ENCODE measurements at places on chromosomes 11 and 22.

DNA sequence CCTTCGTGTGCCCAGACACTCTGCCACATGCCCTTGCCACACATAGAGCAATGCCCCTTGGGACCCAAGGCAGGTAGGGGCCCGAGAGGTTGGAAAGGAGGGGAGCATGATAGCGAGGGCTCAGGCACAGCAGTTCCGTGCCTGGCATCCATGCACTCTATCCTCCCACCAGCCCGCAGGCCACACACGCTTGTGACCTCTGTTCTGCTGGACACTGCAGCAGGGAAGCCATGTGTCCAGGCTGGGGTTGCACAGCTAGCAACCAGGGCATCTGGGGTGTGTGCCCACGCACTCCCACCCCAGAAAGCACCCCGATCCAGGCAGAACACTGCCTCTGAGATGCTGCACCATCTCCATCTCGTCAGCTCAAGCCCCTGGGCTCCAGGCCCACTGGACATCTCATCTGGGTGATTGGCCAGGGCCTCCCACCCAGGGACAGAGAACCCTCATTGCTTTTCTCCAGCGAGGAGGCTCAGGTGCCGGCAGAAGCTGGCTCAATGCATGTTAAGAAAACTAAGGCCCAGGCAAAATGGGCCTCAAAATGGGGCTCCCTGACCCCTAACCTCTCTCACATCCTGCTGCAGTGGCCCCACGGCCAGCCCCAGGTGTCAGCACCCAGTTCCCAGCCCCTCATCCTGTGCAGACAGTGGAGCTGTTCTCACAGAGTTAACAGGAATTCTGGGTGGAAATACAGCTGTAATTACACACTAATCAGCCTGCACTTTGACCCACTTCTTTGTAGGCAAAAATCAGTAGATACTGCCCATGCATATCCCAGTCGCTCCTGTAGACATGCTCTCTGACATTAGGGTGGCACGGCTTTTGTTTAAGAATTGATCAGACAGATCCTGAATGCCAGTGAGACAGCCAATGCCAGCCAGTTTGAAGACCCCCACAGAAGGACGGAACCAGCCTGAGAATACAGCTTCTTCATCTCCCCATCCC, 173.9 kb upstream of the B3GAT1 start:
- DNase-seq = no peak

- no peak for DNase-seq
Observed at GRCh38 chr11:87039371-87039770, 1.6 kb downstream of the TMEM135 start.

DNA sequence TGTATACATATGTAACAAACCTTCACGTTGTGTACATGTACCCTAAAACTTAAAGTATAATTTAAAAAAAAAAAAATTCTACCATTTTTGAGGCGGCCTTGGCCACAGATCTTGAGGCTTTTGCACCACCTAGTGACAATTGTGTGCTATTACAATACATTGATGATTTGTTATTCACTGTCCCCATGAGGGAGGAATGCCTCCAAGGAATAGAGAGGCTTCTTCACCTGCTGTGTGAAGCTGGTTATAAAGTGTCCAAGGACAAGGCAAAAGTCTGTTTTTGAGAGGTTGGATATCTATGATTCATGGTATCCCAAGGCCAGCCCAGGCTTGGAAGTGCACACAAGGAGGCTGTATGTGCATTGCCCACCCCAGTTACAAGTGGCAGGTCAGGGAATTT, 30.7 kb downstream of the SLC22A25 start:
- peak; percentile 29 for DNase-seq

- no peak for DNase-seq
Observed at GRCh38 chr22:41327124-41327523, 25.8 kb downstream of the ZC3H7B start.

DNA sequence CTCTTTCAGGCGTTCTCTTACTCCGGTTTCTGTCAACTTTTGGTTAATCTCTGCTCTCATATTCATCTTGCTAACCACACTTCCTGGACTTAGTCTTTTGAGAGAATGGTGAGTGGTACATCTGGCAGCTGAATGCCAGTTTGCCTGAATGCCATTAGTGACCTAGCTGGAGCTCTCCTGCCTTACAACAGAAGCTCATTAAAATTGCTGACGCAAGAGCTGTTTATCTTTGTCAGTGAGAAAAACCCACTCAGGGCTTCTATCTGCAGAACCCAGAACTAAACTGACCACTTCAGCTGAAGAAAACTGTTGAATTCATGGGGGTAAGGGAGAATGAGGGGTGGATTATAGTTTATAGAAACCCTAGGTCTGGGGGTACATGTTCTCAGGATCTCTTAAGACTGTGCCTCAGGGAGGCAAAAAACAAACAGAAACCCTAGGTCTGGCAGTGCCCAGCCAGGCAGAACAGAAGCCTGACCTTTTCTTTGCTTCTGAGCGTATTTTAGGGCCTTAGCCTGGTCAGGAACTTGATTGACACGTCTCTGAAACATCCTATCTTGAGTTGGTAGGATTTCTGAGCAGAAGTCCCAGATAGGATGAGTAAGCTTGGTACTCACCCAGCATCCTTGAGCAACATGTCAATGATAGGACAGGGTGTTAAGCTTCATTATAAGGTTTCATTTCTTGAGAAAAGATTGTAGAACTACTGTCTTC, 52.8 kb upstream of the YWHAH start:
- DNase-seq = peak; percentile 32

- DNase-seq = no peak
Observed at GRCh38 chr11:10864688-10865087, 6.8 kb upstream of the ZBED5 start.

DNA sequence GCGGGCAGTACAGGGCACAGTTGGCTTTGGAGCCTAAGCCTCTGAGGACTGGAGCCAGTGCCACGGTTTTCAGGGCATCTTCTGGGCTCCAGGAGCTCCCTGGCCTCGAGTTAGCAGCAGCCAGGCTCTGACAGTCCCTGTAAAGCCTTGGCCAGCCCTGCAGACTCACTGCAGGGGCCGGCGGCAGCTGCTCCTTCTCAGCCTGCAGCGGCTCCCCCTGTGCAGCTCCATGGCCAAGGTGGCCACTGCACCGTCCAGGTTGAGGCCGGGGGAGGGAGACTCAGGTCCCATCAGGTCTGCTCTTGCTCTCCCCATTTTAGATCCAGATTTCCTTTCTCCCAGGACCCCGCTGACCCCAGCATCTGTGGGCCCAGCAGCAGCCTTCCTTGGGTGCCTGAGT, 1461.1 kb downstream of the BRD1 start:
- no peak for DNase-seq

DNA sequence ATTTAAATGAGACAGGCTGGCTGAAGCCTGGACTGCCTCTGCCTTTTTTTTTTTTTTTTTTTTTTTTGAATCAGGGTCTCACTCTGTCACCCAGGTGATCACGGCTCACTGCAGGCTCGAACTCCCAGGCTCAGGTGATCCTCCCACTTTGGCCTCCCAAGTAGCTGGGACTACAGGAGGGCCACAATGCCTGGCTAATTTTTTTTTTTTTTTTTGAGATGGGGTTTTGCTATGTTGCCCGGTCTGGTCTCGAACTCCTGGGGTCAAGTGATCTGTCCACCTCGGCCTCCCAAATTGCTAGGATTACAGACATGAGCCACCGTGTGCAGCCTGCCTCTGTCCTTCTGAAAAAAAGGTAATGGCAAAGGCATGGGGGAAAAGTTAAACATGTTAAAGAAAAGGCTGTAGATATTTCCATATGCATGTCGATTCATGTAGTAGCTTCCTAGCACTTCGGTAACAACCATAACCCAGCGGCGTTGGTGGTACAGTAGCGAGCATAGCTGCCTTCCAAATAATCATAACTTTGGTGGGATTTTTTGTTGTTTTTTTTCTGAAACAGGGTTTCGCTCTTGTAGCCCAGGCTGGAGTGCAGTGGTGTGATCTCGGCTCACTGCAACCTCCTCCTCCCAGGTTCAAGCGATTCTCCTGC, 48.8 kb downstream of the MCHR1 start:
- no peak for DNase-seq

- no peak for DNase-seq
Observed at GRCh38 chr22:43473031-43473430, 61.2 kb downstream of the MPPED1 start.

GRCh38 chr11:8487261-8487660, 106.8 kb downstream of the STK33 start:
- no peak for DNase-seq

GRCh38 chr11:3205261-3206155, 13.1 kb downstream of the MRGPRG start:
- DNase-seq = no peak

GRCh38 chr11:46367244-46367915, 14.1 kb upstream of the MDK start:
- DNase-seq = peak; percentile 49

DNA sequence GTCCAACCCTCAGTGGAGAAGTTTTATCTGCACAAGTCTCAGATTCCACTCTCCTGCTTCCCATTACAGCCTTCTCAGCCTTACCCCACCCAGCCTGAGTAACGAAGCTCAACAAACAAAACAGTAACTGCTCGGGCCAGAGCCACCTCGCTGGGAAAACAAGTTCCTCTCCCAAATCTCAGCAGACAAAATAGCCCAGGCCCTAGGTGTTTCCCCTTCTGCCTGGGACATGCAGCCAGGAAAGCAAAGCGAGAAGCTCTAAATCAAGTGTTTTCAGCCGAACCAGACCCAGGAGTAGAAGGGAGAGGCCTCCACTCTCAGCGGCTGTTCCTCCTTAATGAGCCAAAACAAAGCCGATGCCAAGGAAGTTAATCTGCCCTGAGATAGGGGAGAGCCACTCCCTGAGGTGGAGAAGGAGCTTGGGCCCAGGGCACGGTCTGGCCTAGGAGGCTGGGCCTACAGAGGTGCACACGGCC, 44.0 kb downstream of the LIF start:
- no peak for DNase-seq

GRCh38 chr22:49040111-49040510, 787.6 kb downstream of the BRD1 start:
- no peak for DNase-seq

DNA sequence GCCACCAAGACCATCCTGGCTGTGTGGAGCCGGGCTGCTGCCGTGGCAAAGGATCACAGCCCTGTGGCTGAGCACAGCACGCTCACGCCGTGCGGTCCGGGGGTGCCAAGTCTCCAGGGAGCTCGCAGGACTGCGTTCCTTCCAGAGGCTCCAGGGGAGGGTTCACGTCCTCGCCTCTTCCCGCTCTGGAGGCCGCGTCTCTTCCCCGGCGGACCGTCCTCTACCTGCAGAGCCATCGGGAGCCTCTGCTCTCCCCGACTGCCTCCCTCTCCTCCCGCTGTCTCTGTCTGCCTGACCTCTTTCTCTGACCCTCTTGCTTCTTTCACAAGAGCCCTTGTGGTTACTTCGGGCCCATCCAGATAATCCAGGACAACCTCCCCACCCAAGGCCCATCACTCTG, 11.4 kb upstream of the MUC5AC start:
- no peak for DNase-seq

GRCh38 chr22:21070690-21071615, 25.2 kb downstream of the LRRC74B start:
- no peak for DNase-seq

GRCh38 chr11:2481253-2481652, 36.4 kb downstream of the KCNQ1 start:
- no peak for DNase-seq

GRCh38 chr11:97237151-97237550, 847.3 kb downstream of the JRKL start:
- DNase-seq = no peak

- DNase-seq = peak; percentile 51
Observed at GRCh38 chr11:83157594-83158356, 844 bp downstream of the PCF11 start.

DNA sequence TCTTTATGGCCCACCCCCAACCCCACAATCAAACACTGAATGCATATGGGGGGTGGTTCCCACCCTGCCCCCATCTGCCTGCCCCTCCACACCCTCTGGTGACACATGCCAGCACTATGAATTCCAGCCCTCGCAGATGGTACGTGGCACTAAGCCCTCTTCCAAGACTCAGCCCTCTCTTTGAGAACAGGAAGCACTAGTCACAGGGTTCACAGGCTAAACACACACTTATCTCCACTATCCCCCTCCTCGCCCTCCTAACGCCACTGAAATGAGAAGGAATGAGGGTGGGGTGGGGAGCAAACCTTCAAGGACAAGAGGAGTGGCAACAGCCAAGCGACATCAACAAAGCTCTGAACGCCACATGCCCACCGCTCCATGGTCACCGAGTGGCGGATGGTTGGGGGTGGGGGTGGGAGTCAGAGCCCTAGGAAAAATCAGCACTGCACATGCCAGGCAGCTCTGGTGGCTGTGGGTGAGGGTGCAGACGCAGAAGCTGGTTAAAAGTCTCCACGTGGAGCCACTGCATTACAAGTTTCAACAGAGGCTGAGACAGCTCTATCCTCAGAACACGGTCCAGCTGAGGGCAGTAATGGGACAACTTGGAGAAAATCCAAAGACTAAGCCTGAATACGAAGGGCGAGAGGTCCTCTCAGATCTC, 33.6 kb downstream of the TMEM184B start:
- peak; percentile 98 for DNase-seq

DNA sequence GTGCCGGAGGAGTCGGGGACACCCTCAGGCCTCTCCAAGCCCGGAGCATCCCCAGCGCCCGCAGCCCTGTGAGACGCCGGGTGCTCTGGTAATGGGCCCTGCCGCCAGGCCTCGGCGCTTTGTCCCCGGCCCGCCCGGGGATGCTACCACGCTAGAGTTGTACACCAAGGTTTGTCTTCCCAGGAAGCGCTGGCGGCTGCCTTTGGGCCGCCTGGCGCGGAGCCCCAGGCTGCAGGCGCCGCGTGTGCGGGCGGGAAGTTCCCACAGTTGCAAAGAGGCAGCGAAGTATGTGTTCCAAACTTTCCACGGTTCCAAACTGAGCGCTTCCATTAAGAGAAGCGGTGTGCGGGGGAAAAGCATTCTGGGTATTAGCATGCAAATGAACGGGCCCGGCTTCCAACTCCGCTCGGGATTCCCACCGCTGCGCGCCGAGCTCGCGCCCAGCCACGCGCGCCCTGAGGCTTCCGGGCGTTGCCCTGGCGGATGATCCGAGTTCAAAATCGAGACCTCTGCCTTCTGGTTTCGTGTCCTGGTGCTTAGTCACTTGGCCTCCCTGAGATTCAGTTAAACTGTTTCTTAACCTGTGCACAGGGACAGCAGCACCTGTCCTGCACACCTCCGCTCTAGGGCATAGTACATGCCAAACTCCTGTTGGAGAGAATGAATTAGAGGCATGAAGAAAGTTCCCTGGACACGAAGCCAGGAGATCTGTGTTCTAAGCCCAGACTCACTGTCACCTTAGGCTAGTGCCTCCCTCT, 1.3 kb upstream of the PATZ1 start:
- peak; percentile 67 for DNase-seq

GRCh38 chr22:37897807-37898206, 8.3 kb upstream of the MICALL1 start:
- no peak for DNase-seq

GRCh38 chr11:116275635-116276034, 497.2 kb downstream of the BUD13 start:
- no peak for DNase-seq
